ENCODE measurements at places on chromosomes 11 and 22. TPM values are rescaled to one million over a fixed set of nuclear protein-coding genes. Genes with fewer than 3 reads are reported as not detected.

The CLDN5 gene
- not detected for total RNA-seq

The FREY1 gene
- 0.66 TPM for total RNA-seq

The PDE2A gene
- 2.2 TPM for total RNA-seq

The KCNJ1 gene
- not detected for total RNA-seq

The GPHA2 gene
- not detected for total RNA-seq

The SCN4B gene
- total RNA-seq, result 0.06 TPM

The RBMXL2 gene
- not detected for total RNA-seq

The GAB2 gene
- total RNA-seq, result 4.4 TPM

The TRPM5 gene
- total RNA-seq, result not detected

The DDI1 gene
- total RNA-seq, result not detected

The PELI3 gene
- 6.4 TPM for total RNA-seq

The CPT1A gene
- 31.8 TPM for total RNA-seq

The KDM2A gene
- 45.7 TPM for total RNA-seq

The MPPED1 gene
- total RNA-seq, result not detected

The INS gene
- total RNA-seq, result not detected

The TTC38 gene
- 14.7 TPM for total RNA-seq

The SCGB1A1 gene
- not detected for total RNA-seq

The RASGRP2 gene
- 1.1 TPM for total RNA-seq

The NFAM1 gene
- not detected for total RNA-seq

The CCDC73 gene
- 0.06 TPM for total RNA-seq

The DNAJB13 gene
- total RNA-seq, result 0.54 TPM

The POU2AF3 gene
- total RNA-seq, result 0.94 TPM

The CARD16 gene
- not detected for total RNA-seq

The LRRC74B gene
- total RNA-seq, result 0.06 TPM

The TRIM49 gene
- total RNA-seq, result not detected

The KIAA0930 gene
- 77.3 TPM for total RNA-seq

The PKP3 gene
- total RNA-seq, result 34.2 TPM

The KRTAP5-1 gene
- total RNA-seq, result not detected

The ANO5 gene
- 2.3 TPM for total RNA-seq

The NXPE4 gene
- total RNA-seq, result not detected

The NCR3LG1 gene
- total RNA-seq, result 2.3 TPM

The GRK2 gene
- 41.0 TPM for total RNA-seq

The OR10A2 gene
- total RNA-seq, result not detected

The OR2AG2 gene
- not detected for total RNA-seq

The OR4A16 gene
- not detected for total RNA-seq

The ADAMTS15 gene
- 11.0 TPM for total RNA-seq

The SLC16A8 gene
- total RNA-seq, result not detected

The TUB gene
- total RNA-seq, result 8.9 TPM

The UEVLD gene
- 25.6 TPM for total RNA-seq

The C11orf86 gene
- total RNA-seq, result 43.6 TPM

The NCAPD3 gene
- 31.0 TPM for total RNA-seq

The C11orf42 gene
- total RNA-seq, result not detected
